Thoracic aorta (tissue), 2 donors: ENCODE measurements at places on chromosomes 7 and 10.

GRCh38 chr7:116216956-116217571, 6.7 kb downstream of the TES start:
- DNase-seq, result no peak

GRCh38 chr10:12735843-12736462, 265.6 kb downstream of the CCDC3 start:
- peak; percentile 16 for DNase-seq

GRCh38 chr10:97647556-97647955, 7.1 kb downstream of the PI4K2A start:
- no peak for DNase-seq

DNA sequence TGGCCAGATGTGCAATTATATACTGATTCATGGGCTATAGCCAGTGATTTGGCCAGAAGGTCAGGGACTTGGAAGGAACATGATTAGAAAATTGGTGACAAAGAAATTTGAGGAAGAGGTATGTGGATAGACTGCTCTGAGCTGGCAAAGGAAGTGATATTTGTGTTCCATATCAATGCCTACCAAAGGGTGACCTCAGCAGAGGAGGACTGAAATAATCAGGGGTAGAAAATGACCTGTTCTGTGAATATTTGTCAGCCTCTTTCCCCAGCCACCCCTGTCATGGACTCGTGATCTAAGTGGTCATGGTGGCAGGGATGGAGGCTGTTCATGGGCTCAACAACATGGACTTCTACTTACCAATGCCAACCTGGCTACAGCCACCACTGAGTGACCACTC, 47.0 kb downstream of the PTPRE start:
- no peak for DNase-seq

DNA sequence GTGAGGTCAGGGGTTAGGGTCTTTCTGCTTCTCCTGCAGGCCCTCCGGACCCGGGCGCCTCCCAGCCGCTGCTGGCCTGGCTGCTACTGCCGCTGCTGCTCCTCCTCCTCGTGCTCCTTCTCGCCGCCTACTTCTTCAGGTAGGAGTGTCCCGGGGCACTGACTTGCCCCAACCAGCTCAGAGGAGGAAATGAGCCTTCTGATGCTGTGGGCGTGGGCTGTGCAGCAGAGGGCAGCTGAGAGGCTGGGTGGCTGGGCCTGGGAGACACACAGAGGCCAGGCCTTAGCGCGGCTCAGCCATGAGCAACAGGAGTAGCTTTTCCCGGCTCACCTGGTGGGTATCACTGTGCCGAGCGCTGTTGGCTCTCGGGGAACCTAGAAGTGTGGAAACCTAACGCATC, 78.9 kb downstream of the MKI67 start:
- no peak for DNase-seq

DNA sequence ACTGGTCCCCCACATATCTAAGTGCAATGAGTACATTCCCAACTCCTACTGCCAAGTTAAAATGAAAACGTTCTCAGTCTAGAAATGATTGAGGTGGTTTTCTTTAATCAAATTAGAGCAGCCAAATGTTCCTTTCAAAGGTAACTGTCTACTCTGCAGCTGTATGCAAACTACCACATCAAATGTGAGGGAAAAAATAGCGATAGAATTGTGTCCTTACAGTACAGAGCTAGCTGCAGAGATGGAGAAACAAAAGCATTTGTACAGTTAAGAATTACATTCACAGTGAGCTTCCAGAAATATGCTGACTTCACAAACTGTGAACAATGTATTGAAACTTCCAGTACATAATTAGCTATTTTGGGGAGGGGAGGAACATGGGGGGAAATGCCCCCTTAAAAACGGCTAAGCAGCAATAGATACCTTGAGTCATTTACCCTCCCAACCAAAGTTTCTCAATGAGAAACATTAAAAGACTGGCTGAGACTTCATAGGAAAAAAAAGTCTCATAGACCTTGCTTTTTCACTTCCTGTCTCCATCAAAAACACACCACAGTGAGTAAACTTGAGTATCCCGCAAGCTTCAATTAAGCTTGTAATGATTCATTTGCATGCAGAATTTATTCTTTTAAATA, 22.9 kb downstream of the CDK6 start:
- DNase-seq, result no peak

DNA sequence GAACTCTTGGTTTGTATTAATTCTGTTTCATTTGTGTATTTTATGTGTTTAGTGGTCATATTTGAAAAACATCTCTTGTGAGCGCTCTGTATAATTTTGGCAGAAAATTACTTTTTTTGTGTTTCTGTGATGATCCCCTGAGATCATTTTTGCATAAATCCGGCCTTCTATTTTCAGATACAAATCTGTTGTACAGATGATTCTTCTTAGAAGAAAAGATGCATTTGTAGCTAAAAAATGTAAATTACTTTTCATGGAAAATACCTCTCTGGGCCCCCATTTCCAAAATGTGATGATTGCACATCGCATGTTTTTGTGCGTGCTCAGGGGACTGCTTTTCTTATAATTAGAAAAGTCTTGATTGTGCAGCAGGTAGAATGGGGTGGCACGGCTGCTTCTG, 395.4 kb downstream of the LRMDA start:
- DNase-seq, result no peak

- no peak for DNase-seq
Observed at GRCh38 chr7:139682136-139683013, 95.4 kb downstream of the HIPK2 start.

- no peak for DNase-seq
Observed at GRCh38 chr7:81297317-81297716, 378.5 kb upstream of the SEMA3C start.

DNA sequence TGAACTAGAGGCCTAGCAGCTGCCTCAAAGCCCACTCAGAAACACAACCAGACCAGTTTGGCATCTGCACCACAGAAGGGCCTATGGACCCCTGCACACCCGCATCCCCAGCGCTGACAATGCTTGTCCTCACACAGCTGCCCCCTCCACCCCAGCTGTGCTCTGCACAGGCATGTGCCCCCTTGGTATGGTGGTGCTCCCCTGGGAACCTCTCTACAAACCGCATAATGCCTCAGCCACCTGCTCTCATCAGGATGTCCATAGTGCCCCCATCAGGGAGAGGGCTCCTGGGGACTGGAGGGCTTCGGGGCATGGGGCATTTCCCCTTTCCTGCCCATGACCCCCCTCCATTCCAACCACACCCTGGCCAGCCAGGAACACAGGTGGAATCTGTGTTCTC, 347.5 kb downstream of the GRID1 start:
- DNase-seq, result no peak

- DNase-seq, result no peak
Observed at GRCh38 chr10:75708060-75708459, 276.6 kb downstream of the LRMDA start.

- DNase-seq, result no peak
Observed at GRCh38 chr7:47633134-47633533, 51.2 kb upstream of the TNS3 start.

GRCh38 chr7:56493704-56494450, 377.7 kb upstream of the NUPR2 start:
- DNase-seq, result no peak

DNA sequence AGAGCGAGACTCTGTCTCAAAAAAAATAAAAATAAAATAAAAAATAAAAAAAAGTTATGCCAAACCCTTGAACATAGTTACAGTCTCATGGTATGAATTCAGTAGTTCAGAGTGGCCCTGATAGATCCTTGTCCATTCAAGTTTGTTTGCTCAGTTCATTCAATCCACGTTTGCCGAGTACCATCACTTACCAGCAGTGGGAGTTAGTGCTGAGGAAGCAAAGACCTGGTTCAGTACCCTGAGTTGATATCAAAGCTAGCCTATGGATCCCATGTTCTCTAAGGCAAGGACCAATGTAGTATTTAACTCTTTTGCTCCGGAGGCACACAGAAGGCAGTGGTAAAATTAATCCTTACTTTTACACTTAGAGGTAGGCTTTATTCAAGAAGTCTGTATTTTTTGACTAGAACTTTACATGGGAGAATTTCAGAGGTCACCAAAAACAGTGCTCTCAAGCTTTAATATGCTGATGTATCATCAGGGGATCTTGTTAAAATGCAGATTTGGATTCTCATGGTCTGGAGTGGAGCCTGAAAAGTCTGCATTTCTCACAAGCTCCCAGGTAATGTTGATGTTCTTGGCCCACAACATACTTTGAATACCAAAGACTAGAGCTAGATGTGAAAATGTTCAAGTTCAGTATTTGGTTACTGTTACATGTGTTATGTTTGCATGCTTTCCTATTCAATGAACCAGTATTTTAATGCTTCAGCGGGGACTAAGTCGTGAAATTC, 38.1 kb upstream of the HBP1 start:
- no peak for DNase-seq

- no peak for DNase-seq
Observed at GRCh38 chr7:31284106-31284505, 56.4 kb downstream of the NEUROD6 start.

DNA sequence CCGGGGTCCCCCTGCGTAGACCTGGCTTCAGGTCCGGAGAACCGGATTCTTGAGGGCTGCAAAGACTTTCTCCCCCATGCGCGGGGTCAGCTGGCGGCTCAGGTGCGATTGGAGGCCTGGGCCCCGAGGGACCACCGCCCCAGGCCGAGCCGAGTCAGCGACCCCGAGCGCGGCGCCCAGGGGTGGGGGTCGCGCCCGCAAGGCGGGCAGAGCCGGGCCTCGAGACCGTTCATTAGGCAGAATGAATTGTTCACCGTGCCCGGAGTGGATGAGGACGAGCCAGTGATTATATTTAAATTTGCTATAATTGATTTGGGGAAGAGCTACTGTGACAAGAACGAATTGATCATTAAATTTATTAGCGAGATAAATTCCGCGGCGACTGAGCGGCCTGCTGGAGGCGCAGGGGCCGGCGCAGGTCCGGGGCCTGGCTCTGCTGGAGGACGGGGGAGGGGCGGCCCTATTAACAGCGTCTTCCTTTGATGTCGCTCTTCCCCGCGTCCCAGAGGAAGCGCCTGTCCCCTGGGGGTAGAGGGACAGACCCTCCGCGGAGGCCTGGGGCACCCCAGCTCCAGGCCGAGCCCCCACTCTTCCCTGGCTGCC, 7.5 kb downstream of the MNX1 start:
- DNase-seq, result no peak

- DNase-seq, result no peak
Observed at GRCh38 chr10:91909117-91909677, at the start of gene FGFBP3. TSS of gene FGFBP3 (minus strand) at chr10:91909486. CDS start at chr10:91908969, 517 bp downstream.

GRCh38 chr10:72016608-72017300, 52.6 kb downstream of the CHST3 start:
- no peak for DNase-seq

DNA sequence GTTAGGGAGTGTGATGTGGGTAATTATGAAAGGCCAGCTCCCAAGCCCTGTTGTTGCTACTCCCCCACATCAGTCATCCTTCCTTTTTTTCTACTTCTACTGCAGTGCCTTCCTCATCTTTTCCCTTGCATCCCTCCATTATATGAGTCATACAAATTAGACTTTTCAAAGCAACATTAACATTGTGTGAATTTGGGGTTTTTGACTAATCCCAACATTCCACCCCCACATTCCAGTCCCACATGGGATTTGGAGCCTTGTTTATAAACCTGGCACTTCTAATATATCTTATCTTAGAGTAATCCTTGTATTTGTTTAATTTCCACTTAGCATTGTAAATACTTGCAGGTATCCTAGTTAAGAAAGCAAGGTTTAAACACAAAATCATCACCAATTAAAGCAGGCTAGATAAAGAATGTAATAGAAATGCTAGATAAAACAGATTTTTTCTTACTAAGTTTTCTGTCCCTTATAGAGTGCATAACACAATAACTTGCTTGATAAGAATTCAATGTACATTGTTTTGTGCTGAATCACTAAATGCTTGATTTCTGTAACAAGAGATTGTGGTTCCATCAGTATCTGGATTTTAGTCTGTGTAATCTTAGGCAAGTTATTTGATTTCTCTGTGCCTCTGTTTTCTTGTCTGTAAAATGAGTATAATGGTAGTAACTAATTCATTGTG, 165.8 kb downstream of the CFTR start:
- DNase-seq, result no peak

DNA sequence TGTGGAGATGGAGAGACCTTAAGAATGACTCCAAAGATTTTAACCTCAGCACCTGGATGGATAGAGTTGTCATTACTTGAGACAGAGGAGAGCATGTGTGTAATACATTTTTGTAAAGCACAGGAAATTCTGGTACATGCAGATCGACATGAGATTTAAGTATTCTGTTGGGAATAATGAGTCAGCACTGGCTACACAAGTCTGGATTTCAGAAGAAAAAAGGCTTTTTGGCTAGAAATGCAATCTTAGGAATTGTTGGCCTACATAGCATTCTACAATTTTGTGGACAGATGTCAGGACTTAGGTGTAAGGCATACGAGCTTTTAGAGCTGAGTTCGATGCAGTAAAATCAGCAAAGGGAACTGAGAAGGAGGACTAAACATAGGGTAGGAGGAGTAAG, 24.1 kb upstream of the ANKRD30A start:
- no peak for DNase-seq

- no peak for DNase-seq
Observed at GRCh38 chr7:37918526-37918925, 1.9 kb upstream of the SFRP4 start.

DNA sequence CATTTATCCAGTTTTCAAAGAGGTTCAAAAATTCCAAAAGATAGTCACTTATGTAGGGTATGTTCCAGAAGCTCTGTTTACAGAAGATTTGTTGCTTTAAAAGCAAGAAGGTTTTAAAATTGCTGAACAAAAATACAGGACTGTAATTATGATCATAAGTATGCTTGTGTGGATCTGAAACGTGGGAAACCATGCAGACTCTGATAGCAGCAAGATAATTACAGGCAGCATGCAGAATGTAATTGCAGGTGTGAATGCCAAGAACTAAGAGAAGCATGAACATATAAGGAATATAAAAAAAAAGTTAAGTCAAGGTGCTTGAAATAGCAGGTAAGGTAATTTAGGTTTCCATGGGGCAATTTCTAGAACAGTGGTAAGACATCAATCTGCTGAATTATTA, 405.7 kb downstream of the ARL4A start:
- no peak for DNase-seq

DNA sequence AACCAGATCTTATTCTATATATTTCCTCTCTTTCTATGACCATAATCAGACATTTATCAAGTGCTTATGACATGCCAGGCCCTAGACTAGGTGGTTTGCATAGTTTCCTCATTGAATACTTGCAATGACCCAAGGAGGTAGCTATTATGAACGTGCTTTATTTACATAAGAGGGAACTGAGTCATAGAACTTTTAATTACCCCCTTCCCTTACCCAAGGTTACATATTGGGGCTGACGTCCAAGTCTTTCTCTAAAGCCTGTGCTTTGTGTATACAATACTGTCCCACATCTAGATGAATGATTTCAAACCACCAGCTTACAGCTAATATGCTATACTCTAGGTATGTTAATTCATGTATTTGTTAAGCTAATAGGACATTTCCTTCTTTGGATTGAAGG, 91.9 kb upstream of the NPY start:
- no peak for DNase-seq

DNA sequence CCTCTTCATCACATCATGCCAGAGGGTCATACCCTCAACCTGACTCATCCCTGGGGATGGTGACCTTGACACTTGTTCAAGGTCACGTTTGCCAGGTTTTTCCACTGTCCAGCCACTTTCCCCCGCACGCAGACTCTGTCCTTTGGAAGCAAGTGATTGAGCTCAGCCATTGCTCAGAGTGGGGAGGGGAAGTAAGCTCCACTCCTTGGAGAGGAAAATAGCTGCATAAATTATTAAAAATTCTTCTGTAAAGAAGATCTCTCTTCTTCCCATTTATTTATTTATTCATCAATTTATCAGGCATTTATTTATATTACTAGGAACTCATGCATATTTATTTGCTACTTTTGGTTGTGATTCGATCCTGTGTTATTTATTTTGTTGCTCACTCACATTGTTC, 88.0 kb downstream of the GLRX3 start:
- DNase-seq, result no peak
